ENCODE measurements at places on chromosomes 7 and 10. TPM values are rescaled to one million over a fixed set of nuclear protein-coding genes. Genes with fewer than 3 reads are reported as not detected.

Gene ANLN
- 5.8 TPM for total RNA-seq

Gene HOXA5
- 10.4 TPM for total RNA-seq

GRCh38 chr10:30170814-30171213, 111.4 kb upstream of the JCAD start:
- DNase-seq = no peak

DNA sequence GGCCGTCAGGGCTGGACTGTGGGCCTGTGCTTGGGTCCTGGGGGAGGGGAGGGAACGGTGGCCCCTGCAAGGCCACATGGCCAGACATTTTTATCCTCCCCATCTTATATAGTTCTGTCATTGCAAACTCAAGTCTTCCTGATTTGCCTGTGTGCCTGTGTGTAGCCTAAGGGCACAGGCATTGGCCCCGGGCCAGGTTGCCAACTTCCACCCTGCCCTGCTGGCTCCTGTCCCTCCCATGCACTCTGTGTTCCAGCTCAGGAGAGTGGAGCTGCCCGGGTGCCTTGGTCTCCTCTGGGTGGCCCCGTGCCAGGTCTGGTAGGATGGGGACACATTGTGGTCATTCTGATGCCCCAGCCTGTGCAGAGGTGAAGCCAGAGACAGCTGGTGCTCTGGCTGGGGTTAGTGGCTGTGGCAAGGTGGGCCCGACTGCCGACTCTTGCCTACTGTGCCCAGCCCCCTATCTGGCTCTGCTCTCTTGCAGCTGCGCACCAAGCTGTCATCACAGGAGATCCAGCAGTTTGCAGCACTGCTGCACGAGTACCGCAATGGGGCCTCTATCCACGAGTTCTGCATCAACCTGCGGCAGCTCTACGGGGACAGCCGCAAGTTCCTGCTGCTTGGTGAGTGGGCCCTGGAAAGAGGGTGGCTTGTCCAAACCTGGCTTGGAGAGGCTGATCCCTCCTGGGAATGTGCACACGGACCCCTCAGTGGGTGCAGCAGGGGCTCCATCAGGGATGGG, 14.8 kb downstream of the NACAD start:
- no peak for DNase-seq

GRCh38 chr7:127383123-127383835, 9.2 kb downstream of the ZNF800 start:
- no peak for DNase-seq

DNA sequence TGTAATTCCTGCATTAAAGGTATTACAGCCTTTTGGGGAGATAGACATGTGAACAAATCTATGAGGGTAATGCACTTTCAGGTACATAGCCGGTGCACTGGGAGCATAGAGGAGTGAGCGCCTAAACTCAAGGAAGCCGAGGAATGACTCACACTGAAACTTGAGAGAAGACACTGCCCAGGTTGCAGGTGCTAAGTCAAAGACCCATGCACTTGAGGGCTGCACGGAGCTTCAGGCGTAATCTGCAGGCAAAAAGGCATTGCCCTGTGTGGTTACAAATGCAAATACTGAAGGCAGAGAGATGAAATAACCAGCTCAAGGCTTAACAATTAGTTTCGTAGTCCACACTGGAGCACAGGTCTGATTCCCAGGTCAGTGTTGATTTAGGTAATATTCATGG, 51.0 kb upstream of the OSBPL3 start:
- DNase-seq = no peak

Data from ureter (tissue), 1 donor.